Stimulated activated CD8-positive, alpha-beta memory T cell treated with anti-CD3 and anti-CD28 coated beads, Interleukin-2, amount 100 ng/mL, for 1 hour (primary cell): ENCODE measurements at places on chromosomes 1 and 21.
A peak's percentile ranks its signal among the peaks of the same experiment; 100 is the strongest.

- DNase-seq, result no peak
Observed at GRCh38 chr1:159647616-159648015, 60.0 kb downstream of the APCS start.

DNA sequence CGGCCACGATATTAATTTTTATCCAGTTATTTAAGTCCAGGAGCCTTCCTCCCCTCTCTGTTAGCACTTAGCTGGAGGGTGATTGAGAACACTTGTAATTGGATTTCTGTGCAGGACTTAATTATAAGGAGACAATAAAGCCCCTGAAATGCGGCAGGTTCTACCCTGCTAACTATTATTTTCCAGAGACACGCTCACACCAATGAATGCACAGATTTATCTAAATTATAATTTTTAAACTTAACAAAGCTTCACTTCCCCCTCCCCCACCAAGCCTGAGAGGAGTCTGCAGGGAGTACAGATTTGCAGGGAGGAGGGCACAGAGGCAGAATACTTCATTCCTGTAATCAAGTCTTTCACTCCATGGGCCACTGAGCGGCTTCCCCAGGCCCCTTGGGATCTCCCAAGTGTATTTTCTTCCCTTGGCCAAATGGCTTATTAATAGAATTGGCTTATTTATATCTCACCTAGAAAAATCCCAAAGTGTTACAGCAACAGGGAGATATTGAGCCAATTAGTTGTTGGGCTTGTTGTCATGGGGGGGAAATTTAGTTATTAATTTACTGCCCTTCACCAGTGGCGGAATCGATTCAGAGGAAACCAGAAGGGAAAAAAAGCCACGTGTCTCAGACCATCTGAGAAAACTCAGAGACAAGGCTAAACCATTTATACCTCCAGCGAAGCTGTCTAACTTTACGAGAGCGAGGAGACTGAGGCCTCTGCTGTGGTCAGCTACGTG lies 99.0 kb upstream of the CD34 start:
- DNase-seq, result no peak

DNA sequence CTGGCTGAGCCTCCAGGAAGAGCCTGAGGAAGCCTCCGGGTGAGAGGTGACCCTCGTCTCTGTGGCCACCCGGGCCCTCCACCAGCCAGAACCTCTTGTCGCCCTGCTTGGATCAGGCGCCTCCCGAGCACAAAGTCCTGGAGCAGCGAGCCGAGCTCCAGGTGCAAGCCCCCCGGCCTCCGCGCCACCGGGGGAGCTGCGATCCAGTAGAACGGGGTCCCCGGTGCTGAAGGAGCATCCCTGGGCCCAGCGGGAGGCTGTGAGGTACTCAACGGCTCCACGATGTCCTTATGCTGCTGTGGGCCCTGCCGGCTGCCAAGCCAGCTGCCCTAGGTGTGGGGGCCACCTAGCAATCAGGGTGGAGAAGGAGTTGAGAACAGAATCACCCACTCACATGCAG lies 102.8 kb downstream of the PRDM16 start:
- DNase-seq, result no peak

DNA sequence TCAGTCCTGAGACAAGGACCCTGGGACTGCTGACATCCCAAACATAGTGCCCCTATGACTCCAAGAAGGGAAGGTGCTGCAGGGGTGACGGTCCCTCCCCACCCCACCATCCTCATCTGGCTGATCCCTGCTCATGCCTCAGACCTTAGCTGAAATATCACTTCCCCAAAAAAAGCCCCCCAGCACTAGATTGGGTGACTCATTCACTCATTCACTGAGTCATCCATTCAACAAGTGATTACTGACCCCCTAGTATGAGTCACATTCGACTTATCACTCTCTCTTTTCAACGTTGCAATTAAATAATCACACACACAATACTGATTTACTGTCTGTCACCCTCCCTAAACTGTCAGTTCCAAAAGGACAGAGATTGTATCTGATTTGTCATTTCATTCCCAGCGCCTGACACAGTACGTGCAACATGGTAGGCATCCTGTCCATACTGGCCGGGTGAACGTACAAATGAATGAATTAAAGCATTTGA lies 48.6 kb downstream of the HIVEP3 start:
- no peak for DNase-seq

DNA sequence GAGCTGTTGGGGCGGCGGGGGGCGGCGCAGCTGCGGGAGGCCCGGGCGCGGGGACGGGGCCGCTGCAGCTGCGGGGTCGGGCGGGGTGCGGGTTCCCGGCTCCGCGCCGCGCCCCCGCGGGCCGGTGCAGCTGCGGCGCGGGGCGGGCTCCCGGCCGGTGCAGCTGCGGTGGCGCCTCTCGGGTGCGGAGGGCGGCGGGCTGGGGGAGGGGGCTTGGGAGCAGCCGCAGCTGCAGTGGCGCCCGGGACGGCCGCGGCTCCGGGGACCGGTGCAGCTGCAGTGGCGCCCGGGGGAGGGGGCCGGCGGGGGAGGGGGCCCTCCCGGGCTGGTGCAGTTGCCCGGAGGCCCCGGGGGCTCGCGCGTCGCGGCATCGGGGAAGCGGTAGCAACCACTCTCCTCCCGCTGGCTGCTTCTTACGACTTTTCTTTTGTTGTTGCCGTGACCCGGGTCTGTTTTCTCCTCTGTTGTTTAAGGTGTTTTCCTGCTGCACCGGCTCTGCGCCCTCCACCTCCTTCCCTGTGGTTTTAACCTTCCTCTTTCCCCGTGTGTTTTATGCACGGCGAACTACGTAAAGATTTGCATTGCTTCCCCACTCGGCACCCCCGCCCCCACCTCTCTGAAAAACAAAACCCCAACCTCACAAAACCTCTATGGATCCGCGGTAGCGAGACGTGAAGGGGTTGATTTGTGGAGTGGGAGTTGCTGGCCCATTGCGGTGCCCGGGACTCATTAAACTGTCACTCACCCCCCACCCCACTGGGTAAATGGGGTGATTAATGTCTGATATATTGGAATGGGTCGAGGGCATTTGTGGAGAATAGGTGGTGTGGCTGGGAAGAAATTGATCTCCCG lies 1.7 kb upstream of the ZBTB18 start:
- peak; percentile 16 for DNase-seq
